Fibroblast of gingiva (primary cell): ENCODE measurements at places on chromosomes 2 and 18.

- DNase-seq, result no peak
Measured at GRCh38 chr18:35172009-35172408, 68.8 kb upstream of the ZNF397 start.

- DNase-seq, result no peak
Measured at GRCh38 chr2:127293386-127293747, 577 bp downstream of the ERCC3 start.

DNA sequence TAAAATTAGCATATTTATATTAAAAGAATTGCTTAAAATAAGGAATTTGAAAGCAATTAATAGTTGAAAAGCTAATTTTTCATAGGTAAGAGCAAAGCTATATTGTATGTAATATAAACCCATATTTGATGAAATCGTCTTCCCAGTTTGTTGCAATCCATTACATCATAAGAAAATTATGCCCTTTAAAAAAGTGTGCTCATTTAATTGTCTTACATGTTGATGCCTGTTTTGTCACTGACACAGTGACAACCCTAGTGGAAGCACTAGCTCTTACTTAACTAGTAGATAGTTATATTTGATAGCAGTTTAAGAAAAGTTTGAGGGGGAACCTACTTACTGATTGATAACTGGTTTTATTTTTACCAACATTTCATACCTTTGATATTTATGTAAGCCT lies 30.0 kb upstream of the IL18RAP start:
- no peak for DNase-seq

DNA sequence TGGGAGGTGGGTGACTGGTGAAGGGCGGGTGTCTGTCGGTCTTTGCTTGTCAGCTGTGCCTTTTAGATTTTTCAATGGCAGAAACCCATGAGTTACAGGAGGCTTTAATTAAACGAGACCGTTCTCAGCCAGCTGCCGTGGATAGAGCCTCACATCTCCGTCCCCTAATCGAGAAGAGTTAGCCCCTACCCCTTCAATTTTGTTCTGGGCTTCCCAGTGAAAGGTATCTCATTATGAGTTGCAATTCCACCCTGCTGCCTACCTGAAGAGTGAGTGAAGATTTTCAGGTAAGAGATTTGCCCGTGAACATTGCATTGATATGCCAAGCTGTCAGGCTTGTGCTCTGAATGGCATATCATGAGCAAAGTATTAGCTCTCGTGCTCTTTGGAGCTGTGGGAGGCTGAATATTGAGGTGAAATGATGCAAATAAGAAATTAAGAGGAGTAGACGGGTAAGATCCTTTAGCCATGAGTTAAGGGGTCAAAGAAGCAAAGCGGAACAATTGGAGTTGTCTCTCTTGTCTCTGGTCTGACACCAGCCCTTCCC lies 118.7 kb upstream of the MSTN start:
- no peak for DNase-seq

DNA sequence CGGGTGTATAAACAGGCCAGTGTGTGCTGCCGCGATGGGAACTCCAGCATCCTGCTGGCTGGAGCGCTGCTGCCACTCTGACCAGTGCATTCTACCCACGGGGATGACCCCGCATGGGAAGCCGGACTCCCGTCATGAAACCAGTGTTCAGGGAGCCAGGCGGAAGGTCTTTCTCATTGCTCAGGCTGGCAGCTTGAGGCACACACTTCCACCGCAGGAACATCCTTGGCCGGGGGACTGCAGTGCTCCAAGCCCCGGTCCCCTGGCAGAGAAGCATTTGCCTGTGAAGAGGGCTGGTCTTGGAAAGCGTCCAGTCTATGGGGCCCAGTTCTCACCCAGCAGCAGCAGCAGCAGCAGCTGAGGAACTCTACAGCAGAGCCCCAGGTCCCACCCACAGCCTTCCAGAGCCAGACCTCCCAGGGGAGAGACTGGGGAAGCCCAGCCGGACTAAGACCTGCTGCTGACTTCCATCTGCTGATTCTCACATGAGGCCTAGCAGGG lies 235.9 kb downstream of the KLHL29 start:
- peak; percentile 21 for DNase-seq

- no peak for DNase-seq
Measured at GRCh38 chr18:55237660-55238059, 278.4 kb upstream of the CCDC68 start.

GRCh38 chr2:219332542-219332941 lies at the start of gene RESP18:
TSS of gene RESP18 (minus strand) at chr2:219332744.
- no peak for DNase-seq

DNA sequence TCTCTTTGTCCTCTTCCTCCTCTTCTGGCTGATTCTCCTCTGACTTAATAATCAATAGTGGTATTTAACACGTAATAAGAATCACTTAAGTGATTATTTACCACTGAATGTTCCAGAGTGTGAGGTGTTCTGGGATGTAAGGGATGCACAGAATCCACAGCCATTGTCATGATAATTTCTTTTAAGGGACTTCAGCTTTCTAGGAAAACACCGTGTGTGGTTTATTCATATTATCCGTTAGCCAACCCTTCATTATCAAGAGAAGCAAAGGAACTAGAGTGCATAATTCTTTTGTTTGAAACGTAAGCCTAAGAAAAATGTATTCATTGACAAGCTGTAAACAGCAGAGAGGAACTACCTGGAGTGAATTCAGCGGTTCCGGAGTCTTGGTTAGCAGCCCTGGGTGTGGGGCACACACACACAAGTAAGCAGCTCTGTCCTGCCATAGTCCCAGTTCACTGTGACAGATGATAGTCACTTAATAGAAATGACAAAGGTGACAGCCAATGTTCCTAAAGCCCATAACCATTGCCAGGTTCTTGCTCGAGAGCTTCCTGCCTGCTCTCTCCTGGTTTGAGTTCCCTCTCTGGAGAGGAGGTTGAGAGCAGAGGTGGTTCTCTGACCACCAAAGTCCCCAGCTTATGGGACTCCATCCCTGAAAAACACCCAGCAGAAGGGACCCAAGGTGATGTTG lies 101.9 kb downstream of the ACOXL start:
- no peak for DNase-seq

DNA sequence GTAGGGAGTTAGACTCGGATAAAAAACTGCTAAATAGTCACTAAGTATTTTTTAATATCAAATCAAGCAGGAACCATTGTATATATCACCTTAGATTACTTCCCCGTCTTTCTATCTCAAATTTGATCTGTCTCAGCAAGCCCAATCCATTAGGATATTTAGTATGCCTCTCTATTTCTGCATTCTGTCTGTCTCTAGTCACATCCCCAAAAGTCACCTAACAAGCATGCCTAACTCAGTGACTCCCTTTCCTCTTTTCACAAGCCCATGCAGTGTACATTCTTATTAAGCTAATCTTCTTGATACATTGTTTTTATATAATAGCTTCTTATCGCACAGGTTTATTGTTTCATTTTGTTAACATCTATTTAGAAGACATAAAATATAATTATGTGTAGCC lies 57.8 kb downstream of the PDE1A start:
- DNase-seq, result no peak

- no peak for DNase-seq
Measured at GRCh38 chr2:99487906-99488305, 1.9 kb downstream of the REV1 start.

DNA sequence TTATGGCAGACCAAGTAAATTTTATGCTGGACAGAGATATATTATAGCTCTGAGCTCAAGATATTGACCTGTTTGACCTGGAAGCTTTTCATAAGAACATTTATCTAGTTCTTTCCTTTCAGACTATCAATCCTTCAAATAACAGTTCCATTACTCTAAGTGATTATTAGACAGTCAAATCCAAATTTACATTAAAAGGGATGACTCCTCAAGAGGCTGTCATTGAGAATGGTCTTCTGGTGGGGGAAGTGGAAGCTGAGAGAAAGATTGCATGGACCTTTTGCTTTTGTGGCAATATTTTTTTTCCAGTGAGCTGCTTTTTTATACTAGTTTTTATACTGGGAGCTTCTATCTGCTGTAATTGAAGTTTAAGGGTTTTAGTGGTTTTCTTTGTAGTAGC lies 14.9 kb upstream of the SERPINB12 start:
- DNase-seq, result no peak

DNA sequence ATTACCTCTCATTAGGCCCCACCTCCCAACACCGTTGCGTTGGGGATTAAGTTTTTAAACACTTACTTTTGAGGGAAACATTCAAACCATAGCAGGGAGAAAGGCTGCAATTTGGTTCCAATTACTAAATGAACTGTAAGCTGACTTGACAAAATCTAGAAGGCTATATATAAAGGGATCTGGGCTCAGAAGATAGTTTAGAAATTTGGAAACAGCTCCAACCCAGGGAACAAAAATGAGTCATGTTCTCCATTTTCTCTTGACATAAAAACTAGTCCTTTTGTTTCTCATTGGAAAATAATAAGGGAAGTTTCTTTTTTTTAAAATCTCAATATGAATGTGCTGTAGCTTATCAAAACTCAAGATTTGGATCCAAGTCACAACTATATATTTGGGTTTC lies 17.5 kb downstream of the MOGAT1 start:
- DNase-seq, result peak; percentile 73

DNA sequence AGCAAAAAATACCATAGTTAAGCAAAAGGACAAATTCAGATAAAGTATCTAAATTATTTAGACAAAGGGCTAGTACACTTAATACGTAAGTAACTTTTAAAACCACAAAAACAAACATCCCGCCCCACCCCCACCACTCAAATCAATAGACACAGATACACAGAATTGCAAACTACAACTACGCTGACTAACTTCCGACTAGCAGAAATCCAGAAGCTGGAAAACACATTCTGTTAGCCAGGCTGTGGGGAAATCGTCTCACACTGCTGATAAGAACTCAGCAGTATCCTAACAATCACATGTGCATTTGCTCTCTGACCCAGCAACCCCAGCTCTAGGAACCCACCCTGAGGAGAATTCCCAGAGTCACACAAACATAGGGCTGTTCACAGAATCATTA lies 16.6 kb downstream of the FAM168B start:
- DNase-seq, result no peak

DNA sequence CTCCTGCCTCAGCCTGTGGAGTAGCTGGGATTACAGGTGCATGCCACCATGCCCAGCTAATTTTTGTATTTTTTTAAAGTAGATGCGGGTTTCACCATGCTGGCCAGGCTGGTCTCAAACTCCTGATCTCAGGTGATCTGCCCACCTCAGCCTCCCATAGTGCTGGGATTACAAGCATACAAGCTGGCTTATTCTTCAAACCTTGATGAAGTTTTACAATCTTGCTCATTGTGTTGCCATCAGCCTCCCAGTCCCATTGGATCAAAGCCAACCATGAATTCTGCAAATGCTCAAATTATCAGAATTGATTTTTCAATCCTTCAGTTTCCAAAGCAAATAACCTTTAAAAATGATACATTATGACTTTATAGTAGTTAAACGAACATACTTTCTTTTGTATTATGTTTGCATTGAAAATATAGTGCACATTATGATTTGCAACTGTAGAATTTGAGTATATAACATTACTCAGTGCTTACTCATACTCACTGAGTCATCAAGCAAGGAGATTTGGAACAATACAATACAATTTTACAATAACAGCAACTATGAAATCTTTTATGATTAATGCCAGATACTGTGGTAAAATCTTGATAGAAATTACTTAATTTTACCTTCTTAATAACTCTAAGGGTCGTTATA lies 1491.9 kb upstream of the CELF4 start:
- DNase-seq, result no peak

DNA sequence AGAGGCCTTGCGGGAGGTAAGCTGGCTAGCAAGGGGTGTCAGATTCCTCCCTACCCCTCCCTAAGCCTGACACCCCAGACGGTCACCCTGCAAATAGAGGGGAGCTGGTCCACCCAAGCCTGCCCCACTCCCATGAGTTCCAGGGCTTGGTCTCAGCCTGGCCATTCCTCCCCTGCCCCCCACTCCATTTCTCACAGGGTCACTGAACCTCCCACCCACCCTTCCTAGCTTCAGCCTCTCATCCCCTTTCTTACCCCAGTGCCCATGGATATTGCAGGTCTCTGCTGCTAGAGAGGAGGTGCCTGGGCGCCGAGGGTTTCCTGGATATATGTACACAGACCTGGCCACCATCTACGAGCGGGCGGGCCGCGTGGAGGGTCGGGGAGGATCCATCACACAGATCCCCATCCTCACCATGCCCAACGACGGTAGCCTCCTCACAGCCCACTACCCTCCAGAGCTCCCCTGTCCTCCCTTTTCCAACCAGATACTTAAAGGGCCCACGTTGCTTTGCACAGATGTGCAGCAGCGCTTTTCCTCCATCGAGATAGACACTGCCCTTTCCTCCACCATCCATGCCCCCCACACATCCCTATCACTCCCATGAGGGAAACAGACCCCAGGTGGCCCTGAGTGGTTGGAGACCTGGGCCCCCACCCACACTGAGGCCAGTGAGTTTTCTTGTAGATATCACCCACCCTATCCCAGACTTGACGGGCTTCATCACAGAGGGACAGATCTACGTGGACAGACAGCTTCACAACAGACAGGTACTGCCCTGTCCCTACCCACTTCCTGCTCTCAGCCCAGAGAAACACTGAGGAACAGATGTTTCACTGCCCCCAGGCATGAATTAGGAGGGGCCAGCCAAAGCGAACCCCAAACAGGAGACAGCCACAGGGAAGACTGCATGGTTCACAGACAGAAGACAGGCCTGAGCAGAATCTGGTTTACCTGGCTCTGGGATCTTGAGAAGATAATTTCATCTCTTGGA lies 15.2 kb upstream of the ANKRD53 start:
- no peak for DNase-seq

DNA sequence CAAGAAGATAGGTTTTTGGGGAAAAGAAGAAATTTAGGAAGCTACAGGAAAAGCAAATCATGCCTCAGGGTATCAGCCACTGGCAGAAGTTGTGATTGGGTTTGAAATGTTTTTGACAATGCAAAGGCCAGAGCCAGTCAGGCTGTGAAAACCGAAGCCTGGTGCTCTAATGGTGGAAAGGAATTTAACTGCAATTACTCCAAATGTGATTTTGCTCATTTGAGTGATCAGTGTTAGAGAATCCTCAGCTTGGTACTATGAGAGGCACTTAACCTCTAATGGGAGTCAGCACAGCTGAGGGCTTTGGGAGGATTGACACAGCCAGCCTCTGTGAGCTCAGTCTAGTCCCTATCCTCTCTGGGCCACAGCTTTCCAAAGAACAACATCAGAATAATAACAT lies 176.5 kb downstream of the LRRTM1 start:
- DNase-seq, result no peak

DNA sequence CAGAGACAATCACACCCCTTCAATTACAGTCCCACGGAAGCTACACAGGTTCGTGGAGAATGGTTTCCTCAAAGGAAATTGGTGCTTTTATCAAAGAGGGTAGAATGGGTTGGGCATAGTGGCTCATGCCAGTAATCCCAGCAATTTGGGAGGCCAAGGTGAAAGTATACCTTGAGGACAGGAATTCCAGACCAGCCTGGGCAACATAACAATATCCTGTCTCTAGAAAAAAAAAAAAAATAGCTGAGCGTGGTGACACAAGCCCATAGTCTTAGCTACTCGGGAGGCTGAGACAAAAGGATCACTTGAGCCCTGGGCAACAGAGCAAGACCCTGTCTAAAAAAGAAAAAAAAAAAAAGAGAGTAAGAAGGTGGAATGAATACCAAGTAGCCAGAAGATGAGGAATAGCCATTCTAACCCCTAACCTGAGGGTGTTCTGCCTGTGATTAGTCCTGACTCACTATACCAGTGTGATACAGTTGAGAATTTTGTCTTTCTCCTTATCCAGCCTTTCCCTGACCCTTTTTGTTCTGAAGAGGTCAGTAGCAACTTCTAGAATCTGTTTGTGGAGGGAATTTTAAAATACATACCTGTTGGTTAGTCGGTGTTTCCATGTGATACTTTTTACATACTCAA lies 283.2 kb downstream of the MREG start:
- DNase-seq, result no peak
